ENCODE measurements at places on chromosomes 6 and 20.

DNA sequence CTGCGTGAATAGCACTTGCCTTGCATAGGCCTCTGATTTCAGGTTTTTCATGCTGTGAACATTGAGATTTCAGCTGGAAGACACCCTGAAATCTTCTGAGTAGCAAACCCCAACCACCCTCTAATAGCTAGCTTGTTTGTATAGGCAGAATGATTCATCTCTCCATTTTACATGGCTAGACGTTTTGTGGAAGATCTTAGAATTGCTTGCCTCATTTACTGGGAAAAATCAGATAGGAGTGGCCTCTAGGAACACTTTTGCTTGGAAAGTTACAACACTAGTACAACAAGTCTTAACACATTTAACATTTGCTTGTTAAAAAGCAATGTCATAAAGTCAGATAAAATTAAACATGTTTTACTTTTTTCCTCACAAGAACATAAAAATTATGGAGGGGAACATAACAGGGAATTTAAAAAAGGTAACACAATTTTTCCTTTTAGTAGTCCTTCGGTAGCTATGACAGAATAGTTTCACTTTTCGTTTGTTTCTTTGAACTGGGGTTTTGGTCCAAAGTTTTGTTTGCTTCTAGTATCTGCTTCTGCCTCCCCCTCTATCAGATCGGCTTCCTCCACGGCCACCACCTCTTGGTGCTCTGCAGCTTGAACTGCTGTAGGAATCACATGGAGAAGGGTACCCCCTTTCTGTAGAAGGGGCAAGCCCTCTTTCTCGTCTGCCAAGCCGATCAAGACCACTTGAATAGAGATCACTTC lies 102.2 kb upstream of the PTCHD4 start:
- DNase-seq: no peak

DNA sequence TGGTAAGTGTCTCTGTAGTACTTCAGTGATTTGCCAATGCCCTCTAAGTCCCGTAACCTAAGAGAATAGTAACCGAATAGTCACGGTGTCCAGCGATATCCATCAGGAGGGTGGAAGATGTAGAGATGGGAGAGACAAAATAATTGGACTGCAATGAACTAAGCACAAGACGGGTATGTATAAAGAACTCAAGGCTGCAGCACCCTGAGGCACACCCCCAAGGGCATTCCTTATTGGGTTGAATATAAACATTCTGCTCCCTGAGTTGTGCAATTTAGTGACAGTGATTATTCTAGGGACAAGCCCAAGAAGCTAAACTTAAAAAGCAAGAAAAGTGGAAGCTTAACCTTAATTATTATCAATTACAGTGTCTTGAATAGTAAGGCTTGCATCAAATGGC lies 14.6 kb downstream of the DST start:
- no peak for DNase-seq

GRCh38 chr20:8213270-8213669 lies 81.2 kb downstream of the PLCB1 start:
- DNase-seq: no peak

DNA sequence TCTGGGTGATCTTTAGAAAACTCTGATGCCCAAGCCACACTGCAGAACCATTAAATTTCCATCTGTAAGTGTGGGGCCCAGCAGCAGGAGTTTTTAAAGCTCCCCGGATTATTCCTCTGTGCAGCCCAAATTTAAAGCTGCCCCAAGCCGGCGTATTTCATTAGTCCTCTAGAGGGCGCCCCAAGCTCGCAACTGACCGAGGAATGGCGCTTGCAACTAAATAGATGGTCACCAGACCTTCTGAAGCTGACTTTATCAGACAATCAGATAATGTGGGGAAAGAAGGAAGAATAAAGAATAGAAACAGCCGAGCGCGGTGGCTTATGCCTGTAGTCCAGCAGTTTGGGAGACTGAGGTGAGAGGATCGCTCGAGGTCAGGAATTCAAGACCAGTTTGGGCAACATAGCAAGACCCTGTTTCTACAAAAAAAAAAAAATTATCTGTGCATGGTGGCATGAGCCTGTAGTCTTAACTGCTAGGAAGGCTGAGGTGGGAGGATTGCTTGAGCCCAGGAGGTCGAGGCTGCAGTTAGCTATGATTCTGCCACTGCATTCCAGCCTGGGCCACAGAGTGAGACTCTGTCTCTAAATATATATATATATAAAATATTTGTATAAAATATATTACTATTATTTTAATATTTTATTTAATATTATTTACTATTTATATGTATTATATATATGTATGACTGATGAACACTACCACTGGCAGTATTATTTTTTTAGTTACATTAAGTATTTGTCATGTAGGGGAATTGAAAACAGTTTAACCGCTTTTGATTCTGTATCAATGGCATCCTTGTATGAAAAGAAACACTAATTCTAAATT lies 56.0 kb downstream of the OTOR start:
- DNase-seq: no peak

GRCh38 chr6:145028144-145028818 lies 707.0 kb downstream of the EPM2A start:
- DNase-seq: no peak

DNA sequence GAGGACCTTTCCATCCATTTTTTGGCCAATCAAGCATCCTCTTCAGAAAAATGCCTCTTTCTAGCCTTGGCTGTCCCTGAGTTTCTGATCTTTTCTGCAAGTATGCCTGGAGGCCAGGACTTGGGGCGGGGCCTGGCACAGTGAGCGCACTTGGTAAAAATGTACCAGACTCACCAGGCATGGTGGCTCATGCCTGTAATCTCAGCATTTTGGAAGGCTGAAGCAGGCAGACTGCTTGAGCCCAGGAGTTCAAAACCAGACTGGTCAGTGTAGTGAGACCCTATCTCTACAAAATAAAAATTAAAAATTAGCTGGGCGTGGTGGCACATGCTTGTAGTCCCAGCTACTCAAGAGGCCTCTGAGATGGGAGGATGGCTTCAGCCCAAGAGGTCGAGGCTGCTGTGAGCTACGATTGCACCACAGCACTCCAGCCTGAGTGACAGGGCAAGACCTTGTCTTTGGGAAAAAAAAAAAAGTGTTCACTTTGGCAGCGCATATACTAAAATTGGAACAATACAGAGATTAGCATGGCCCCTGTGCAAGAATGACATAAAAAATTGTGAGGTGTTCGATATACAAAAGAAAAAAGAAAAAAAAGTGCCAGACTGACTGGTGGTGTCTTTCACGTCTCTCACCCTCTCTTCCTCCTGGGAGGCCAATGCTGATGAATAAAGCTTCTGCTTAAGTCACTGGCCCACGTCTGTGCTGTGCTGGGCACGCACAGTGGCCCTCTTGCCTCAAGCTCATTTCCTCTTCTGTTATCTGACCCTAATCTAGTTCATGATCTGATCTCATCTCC lies 18.1 kb upstream of the SLC9A8 start:
- no peak for DNase-seq

GRCh38 chr20:19098806-19099578 lies 113.5 kb upstream of the SLC24A3 start:
- no peak for DNase-seq

GRCh38 chr20:60851826-60852704 lies 400.0 kb upstream of the CDH4 start:
- no peak for DNase-seq

- no peak for DNase-seq
Measured at GRCh38 chr6:98516866-98517265, 317.5 kb upstream of the POU3F2 start.

GRCh38 chr6:168721571-168721970 lies 280.6 kb downstream of the SMOC2 start:
- no peak for DNase-seq

DNA sequence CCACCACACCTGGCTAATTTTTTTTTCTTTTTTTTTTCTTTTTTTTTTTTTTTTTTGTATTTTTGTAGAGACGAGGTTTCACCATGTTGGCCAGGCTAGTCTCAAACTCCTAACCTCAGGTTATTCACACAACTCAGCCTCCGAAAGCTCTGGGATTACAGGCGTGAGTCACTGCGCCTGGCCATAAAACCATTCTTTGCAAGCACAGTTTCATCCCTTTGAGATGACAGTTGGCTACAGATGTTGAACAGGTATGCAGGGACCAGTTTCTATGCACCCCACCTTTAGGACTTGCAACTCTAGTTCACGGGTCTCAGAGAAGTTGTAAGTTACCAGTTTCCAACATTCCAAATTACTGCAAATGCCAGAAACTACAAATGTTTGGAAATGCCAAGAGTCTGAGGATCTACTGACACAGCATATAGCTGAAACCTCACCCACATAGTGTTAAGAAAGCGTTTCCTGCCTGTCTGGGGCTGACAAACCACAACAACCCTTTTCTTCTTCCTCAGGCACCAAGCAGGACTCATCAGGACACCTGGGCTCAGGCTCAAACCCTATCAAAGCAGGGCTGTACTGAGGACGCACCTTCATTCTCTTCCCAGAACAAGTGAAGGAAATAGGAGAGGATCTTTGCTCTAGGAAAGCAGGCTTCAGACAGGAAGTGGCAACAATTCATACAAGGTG lies 22.9 kb downstream of the ARHGAP18 start:
- no peak for DNase-seq

DNA sequence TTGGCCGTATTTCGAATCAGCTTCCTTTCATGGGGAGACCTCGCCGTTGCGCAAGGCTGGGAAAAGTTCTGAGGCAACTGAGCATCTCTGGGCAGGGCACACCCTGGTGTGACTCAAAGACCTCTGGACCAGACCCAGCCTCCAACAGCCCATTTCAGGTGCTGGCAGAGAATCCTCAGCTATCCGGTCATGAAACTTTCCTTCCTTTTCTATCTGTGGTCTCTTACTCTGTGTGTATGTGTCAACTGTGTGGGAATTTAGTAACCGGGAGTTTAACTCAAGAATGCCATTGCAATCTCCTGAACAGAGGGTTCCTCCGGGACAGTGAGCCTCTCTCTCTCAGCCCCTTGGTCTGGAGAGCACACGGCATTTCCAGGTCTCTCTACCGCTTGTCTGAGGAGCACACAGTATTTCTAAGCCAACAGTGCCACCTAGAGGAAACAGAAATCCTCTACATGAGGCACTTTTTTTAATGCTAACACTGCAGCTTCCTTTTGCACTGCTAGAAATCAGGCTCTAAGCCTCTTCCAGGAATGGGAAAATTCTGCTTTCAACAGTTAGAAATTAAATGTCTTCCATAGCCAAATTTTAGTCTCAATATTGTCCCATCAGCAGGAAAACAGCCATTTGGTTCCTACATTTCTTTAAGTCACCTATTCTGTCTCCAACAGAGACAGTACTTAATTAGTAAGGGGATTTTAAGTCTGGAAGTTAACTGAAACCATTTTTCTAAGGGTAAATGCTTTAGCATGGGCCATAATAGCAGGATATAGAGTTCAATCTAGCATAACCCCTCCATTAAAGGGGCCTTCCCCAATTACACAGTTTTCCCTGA lies 32.7 kb downstream of the PLN start:
- DNase-seq: no peak

- DNase-seq: no peak
Measured at GRCh38 chr20:45835329-45835765, 1.7 kb downstream of the SNX21 start.
